NCI-H1436 treated with DMSO at 0.1 percent for 48 hours (cell line): ENCODE measurements at places on chromosomes 3 and 15.

DNA sequence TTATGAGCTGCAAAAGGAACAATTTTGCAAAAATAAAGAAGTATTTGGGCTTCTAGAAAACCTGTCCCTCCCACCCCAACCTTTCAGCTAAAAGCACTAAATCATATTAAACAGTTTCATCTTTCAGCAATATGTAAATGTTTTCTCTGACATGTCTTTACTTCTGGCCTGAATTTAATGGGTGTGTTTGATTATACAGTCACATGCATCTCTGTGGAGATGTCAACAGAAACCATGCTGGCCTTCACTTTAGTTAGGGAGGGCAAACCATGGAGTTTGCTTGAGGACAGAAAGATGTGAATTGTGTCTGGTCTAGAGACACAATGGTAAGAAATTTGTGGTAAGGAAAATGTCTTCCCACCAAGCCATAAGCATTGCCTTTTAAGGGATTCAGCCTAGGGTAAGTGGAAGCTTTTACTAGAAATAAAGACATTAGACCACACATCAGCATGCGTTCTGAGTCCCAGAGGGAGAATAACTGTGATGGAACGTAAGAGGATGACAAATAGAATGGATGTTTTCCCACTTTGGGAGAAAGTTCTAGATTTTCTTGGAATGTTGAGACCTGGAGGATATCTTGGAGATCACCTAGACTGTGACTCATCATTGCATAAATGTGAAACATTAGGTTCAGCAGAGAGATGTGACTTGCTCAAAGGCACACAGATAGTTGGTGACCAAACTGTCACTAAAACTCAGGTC is 68.9 kb downstream of the ST8SIA2 start:
- DNase-seq, result no peak

GRCh38 chr15:66063147-66063546 is 190.4 kb downstream of the MEGF11 start:
- no peak for DNase-seq

DNA sequence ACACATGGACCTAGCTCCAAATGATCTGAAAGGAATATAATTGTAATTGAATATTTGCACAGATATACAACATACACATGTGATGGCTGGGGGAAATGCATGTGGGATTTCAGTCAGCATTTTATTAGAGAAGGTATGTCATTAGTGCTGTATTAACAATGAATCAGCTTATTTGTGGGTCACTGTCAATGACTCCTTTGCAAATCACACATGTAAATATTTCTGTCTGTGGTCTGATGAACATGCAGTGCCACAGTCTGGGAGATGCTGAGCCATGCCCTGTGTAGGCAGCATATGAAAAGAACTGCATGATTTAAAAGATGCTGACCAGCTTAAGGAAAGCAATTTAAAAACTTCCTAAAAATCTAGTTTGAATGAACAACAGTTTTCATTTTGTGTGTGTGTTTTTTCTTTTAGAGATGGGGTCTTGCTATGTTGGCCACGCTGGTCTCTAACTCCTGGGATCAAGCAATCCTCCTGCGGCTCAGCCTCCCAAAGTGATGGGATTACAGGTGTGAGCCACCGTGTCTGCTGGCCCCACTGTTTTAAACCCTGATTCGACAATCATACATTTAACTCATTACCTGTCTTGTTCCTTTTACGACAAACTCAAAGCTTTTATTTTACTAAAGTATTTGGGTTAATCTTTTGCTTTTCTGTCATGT is 803 bp upstream of the B3GNT5 start:
- DNase-seq, result no peak

DNA sequence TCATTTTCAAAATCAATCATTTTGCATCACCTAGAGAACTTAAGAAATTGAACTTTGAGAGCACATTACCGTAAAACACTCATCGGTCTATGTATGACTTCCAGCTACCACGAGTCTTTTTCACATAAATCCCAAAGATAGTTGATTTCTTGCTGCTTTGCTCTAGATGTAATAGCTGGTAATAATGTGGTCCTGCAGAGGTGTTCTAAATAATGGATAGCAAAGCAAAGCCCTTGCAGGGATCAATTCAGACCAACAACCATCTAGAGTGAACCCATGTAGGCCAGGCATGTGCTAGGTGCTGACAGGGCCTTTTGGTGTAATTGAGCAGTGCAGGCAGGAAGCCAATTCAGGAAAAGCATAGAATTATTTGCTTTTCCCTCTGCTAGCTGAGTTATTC is 26.1 kb upstream of the C3orf80 start:
- no peak for DNase-seq

GRCh38 chr15:56887782-56888438 is 30.5 kb upstream of the TCF12 start:
- no peak for DNase-seq

DNA sequence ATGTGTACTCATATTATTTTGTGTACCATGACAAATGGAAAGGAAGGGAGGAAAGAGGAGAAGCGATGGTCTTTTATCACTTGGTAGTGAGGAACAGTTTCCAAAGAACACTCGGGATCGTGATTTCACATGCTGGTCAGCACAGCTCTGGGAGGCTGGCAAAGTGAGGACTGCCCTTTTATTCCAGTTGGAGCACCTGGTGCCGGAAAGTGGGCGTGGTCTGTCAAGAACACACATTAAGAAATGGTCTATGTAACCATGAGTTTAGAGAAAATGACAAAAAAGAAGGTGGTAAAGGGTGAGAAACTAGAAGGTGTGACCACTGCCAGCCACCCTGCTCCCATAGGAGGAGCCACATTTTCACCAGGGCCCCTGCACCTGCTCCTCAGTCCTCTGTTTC is 7.0 kb upstream of the TSEN2 start:
- no peak for DNase-seq
